ENCODE measurements at places on chromosomes 4 and X. TPM values are rescaled to one million over a fixed set of nuclear protein-coding genes. Genes with fewer than 3 reads are reported as not detected.

Gene CSAG3
- not detected for total RNA-seq

Gene SPIN2B
- 6.8 TPM for total RNA-seq

Gene TLR3
- total RNA-seq, result 17.9 TPM

Gene MTNR1A
- 0.32 TPM for total RNA-seq

Gene CENPVL3
- total RNA-seq, result not detected

Gene POF1B
- total RNA-seq, result not detected

Gene RBMX2
- 25.2 TPM for total RNA-seq

Gene CXCL8
- 4.0 TPM for total RNA-seq

Gene CCKAR
- 0.91 TPM for total RNA-seq

Gene RAB41
- total RNA-seq, result not detected
